Stimulated activated CD4-positive, alpha-beta T cell treated with anti-CD3 and anti-CD28 coated beads, TNF-alpha, amount 100 ng/mL, for 1 hour (primary cell): ENCODE measurements at places on chromosomes 7 and 10.

GRCh38 chr7:2661602-2662272 lies 26.3 kb upstream of the AMZ1 start:
- no peak for DNase-seq

GRCh38 chr10:77685432-77685831 lies 47.8 kb upstream of the KCNMA1 start:
- DNase-seq: no peak

DNA sequence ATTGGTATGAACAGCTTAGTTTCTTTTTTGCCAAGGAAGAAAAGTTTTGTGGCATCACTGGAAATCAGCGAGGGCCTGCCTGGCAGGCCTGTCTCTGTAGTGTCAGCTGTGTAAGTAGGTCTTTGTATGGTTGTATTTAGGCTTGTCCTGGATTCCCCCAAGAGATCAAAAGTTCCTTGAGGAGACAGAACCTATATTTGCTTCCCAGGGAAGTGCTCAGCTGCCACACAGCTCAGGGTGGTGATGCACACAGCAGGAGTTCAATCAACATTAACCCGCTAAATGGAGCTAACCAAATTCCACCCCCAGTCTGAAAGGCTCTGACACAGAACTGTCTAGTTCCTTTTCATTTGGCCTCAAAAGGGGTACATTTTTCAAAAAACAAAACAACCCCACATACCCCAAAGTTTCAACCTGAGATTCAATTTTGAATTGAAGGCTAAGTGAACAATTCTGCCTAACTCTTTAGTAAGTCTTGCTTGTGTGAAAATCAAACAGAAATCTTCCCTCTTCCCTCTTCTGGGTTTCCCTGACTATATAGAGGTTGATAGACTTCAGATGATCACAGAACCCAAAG lies 124.4 kb downstream of the CLEC2L start:
- no peak for DNase-seq

DNA sequence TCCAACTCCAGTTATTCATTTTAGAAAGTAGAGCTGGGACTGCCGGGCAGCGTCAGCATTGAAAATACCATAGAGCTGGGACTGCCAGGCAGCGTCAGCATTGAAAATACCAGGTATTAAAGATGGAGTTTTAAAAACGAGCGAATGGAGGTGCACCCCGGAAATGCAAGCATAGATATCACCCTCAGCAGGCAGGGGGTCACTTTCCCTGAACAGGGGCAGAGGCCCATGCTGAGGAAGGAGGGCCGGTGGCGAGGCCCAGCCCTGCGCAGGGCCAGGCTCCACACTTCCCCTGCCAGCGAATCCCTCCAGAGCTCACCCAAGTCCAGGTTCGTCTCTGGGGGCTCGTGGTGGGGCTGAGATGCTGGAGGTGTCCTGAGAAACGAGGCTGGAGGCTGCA lies 84.8 kb upstream of the DIP2C start:
- no peak for DNase-seq

- no peak for DNase-seq
These were observed 39.5 kb downstream of the SNX10 start for GRCh38 chr7:26331113-26331512.

- DNase-seq: no peak
These were observed 78.8 kb upstream of the FAM180A start for GRCh38 chr7:135827391-135827790.

GRCh38 chr10:63563623-63564022 lies 42.4 kb downstream of the REEP3 start:
- no peak for DNase-seq

- DNase-seq: no peak
These were observed 169.0 kb downstream of the MAD1L1 start for GRCh38 chr7:2063563-2064260.

- DNase-seq: no peak
These were observed 20.6 kb downstream of the BBIP1 start for GRCh38 chr10:110898391-110898790.

DNA sequence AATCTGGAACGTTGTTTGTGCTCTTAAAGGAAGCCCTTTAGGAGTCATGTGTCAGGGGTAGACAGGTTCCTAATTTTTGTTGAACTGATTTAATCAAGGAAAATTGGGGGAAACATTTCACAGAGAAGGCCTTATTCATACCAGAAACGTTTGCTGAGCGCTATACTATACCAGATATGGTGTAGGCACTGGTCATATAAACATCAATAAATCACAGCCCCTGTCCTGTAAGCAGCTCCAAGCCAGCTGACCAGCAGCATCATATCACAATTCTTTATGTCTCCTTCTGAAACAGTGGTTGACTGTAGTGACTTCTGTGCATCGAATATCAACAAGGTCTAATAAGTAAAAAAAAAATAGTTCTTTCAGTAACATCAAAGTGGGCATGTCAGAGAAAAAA lies 1.1 kb downstream of the TMEM178B start:
- no peak for DNase-seq

- DNase-seq: no peak
These were observed 680 bp downstream of the C7orf57 start for GRCh38 chr7:48035967-48036478.

- DNase-seq: no peak
These were observed 1180.3 kb downstream of the TYW1 start for GRCh38 chr7:68176974-68177373.

GRCh38 chr10:22825841-22826240 lies 102.0 kb upstream of the ARMC3 start:
- DNase-seq: no peak

- DNase-seq: no peak
These were observed 1.0 kb downstream of the ACSL5 start for GRCh38 chr10:112374724-112375541.

DNA sequence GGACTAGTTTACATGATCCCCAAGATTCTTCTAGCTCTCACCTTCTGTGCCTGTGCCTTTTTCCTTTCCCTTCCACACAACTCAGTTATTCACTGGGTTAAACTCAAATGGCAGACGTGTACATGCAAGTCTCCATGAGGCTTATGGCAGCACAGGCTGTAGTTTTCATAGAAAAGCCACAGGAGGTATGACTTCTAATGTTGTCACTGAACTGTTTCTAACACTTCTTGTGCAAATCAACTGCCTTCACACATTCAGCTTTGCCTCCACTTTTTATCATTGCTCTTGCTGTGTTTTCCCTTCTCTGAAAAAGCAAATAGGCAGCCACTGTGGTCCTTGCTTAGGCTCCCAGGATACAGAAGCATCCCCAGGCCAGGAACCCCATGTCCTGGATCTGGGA lies 5.3 kb upstream of the GIMAP5 start:
- no peak for DNase-seq

- DNase-seq: no peak
These were observed 1.4 kb downstream of the TRA2A start for GRCh38 chr7:23530405-23530804.

DNA sequence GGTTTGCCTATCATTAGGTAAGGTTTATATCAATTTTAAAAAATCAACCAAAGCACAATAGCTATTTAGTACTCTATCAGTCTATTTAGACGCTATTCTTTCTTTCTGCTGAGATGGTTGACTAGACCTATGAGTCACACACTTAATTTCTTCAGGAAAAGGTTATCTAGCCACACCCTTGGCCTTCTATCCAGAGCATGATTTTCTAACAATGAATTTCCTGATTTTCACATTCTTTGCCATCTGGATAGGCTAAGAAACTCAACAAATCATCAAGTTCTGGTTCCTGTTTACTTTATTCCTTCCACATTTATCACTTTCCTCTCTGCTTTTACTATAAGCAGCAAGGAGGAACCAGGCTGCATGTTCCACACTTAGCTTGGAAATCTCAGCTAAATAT lies 8.1 kb downstream of the PRPS1L1 start:
- DNase-seq: no peak

GRCh38 chr7:46537191-46537905 lies 616.3 kb upstream of the IGFBP3 start:
- no peak for DNase-seq

- DNase-seq: no peak
These were observed 57.1 kb upstream of the NPTX2 start for GRCh38 chr7:98559958-98560357.

DNA sequence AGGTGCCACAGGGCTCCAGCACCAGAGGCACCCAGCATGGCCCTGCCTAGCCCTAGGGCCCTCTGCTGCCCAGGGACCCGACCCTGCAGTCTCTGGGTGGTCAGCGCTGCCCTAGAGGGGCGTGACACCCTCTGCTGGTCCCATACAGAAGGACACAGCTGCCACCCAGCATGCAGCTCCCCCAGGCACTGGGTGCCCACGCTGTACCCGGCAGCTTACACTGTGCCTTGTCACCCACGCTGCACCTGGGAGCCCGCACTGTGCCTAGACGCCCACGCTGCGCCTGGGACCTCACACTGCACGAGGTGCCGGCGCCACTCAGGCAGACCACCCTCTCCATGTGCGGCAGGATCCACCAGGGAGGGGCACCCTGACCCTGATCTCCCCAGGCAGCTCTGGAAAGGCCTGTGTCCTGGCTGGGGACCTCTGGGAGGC lies 55.2 kb downstream of the PWWP2B start:
- DNase-seq: no peak

DNA sequence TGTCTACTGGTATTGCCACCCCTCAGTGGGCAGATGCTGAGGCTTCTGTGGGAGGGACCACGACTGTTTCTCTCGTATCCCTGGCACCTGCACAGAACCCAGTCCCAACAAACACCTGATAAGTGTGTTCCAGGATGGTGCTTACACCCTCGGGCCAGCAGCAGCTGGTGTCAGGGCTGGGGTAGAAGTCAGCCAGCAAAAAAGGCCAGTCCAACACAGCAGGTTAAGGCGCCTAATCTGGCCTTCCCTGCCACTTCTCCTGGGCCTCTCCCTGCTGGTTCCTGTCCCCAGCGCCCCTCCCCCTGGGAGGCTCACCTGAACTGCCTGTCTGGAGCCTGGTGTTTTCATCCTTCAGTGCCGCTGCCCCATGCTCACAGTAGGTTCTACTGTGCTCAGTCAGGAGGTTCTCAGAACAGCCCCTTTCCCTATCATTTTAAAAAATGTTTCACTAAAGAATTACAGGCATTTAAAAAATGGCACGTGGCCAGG lies 20.0 kb downstream of the PODXL start:
- DNase-seq: no peak

DNA sequence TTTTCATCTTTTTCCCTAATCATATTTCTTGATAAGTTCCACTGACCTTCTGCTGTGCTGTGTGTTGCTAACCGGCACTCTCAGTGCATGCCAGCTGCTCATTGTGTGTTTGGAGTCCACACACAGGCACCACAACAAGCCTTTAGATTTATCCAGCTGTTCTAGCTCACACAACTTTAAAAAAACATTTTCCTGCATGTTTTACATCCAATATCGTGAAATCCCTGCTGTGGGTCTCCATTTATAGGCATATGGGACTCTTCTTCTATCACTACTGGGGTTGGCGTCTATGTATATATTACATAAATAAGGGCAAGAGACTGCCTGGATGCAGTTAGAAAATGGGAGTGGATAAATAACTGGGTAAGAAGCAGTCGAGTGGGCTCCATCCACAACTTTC lies 183.6 kb upstream of the ADARB2 start:
- DNase-seq: no peak

DNA sequence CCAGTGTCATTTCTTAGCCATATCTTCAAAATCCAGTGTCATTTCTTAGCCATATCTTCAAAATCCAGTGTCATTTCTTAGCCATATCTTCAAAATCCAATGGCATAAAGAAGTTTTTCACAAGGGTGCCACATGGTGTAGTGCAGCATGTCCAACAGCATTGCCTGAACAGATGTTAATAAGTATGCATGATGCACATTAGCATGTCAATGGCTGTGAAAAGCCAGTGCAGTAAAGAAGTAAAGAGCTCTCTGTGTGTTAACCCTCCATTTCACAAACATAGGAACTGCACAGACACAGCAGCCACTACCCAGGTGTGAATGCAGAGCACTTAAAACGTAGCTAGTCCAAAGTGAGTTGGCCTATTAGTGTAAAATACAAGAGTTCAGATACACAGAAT lies 89.8 kb downstream of the GNAI1 start:
- DNase-seq: no peak

DNA sequence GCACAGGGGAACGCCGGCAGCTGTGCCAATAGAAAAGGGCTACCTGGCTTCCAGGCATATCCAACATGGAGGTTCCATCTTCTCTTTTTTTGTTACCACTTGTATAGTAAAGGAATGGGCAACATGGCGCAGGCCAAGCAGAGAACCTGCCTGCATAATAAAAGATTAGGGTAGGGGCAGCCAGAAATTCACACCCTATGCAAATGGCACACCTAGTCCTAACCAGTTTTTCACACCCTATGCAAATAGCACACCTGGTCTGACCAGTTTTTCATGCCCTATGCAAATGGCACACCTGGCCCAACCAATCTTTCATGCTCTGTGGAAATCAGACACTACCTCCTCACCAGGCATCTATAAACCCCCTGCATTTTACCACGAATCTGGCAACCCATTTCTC lies 369.5 kb downstream of the IPMK start:
- no peak for DNase-seq

- DNase-seq: peak; percentile 49
These were observed 11.9 kb downstream of the SSC4D start for GRCh38 chr7:76397409-76398183.

DNA sequence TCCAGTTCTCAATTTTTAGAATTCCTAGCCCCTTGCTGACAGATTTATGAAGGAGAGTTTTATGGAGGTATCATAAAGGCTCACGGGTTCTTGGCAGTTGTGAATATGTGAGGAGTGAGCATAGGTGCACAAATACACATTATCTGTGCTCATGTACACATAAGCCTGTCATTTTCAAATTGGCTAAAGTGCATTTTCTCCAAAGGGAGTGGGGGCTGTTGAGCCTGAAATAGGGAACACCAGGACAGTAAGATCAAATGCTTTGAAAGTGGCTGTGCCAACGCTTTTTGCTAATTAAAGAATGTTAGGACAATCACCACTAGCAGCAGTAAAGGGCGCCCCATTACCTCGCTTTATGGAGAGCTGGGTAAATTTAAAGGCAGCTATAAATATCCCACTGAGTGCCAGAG lies 8.3 kb upstream of the LRRC4 start:
- no peak for DNase-seq

DNA sequence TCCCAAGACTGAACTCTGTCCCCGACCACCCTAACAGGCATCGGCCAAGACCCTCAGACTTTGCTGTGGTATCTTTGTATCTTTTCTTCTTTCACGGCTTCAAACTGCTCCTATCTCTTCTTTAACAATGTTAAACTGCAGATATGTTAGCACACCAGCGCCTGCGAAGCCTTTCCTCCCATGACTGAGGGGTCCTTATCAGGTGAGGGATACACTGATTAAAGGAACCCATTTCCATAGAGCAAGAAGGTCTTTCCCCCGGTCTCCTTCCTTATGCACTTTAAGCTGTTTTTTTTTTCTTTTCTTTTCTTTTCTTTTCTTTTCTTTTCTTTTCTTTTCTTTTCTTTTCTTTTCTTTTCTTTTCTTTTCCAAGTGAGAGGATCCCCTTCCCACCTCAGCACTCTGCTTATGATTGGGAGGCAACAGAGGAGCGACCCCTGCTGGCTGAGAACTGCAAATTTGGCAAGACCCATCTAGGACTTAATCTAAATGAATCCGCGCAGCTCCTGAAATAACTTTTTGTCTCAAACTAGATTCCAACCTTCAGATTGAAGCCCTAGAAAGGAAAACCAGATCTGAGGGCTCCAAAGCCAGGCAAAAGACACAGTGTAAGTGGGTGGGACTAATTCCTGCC lies 109.9 kb downstream of the ITGB8 start:
- DNase-seq: no peak

- no peak for DNase-seq
These were observed 29.0 kb downstream of the RASGEF1A start for GRCh38 chr10:43237631-43238446.
